Activated T-helper 1 cell treated with anti-CD3 and anti-CD28 coated beads, Interleukin-12 subunit alpha, Interleukin-12 subunit beta, Interleukin-2, Interleukin-4 antibody, amounts not matched to agents 30 ng/mL and 10 ng/mL and 1 ng/mL, durations not matched to agents 14 hours and 24 hours and 36 hours (primary cell): ENCODE measurements at places on chromosomes 11 and 22.

DNA sequence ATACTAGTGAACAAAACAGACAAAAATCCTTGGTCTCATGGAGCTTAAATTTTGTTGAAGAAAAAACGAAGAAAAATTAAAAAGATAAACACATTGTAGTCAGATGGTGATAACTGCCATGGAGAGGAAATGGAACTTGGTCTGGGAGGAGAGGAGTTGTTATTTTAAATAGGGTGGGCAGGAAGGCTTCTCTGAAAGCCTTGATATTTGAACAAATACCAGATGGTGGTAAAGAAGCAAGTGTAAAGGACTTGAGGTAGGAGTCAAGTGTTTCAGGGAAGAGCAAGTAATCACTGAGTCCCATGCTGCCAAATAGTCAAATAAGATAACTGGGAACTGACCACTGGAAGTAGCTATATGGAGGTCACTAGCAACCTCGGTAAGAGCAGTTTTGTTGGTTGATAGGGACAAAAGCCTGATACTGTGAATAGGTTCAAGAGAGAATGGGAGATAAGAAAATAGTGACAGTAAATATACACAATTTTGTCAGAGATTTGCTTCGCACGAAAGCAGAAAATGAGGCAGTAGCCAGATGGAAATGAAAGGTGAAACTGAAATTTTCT is 55.1 kb downstream of the SESN3 start:
- H3K36me3 ChIP-seq = peaks cover 36% of the 10 kb centered on the region
- H3K27ac ChIP-seq = no peak overlapping the region
- no peaks in the 10 kb centered on the region for H3K27me3 ChIP-seq
- DNase-seq = no peak

GRCh38 chr11:84227970-84228665 is 942.0 kb upstream of the CCDC90B start:
- H3K27me3 ChIP-seq = no peaks in the 10 kb centered on the region
- no peak overlapping the region for H3K4me3 ChIP-seq
- no peak overlapping the region for H3K27ac ChIP-seq
- no peaks in the 10 kb centered on the region for H3K36me3 ChIP-seq
- DNase-seq = no peak

GRCh38 chr22:47628477-47629272 is 866.2 kb downstream of the TBC1D22A start:
- no peak for DNase-seq
- no peak overlapping the region for H3K27ac ChIP-seq
- H3K4me3 ChIP-seq = no peak overlapping the region
- no peaks in the 10 kb centered on the region for H3K36me3 ChIP-seq
- no peaks in the 10 kb centered on the region for H3K27me3 ChIP-seq

- H3K27ac ChIP-seq = no peak overlapping the region
- no peak for DNase-seq
- no peaks in the 10 kb centered on the region for H3K36me3 ChIP-seq
- H3K27me3 ChIP-seq = peaks cover 55% of the 10 kb centered on the region
- H3K4me3 ChIP-seq = no peak overlapping the region
- peaks cover 22% of the 10 kb centered on the region for H3K4me1 ChIP-seq
These were observed 3.9 kb upstream of the LMO2 start for GRCh38 chr11:33895752-33896137.

DNA sequence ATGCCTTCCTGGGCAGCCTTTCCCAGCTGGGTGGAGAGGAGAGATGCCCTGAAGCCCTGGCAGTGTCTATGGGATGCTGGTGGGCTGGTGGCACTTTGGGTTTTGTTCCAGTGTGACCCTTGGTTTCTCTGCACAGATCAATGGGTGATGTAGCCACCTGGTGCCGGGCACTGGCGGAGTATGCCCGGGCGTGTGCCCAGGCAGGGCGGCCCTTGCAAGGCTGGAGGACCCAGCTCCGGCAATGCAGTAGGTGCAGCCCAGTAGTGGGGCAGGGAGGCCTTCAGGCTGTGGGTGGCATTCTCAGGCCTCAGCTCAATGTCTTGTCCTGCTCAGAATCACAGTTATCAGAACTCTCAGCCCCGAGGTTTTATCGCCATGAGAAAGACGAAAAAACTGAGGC is 11.9 kb downstream of the OTOG start:
- no peaks in the 10 kb centered on the region for H3K36me3 ChIP-seq
- DNase-seq = no peak
- H3K27me3 ChIP-seq = no peaks in the 10 kb centered on the region
- H3K4me3 ChIP-seq = no peak overlapping the region
- no peaks in the 10 kb centered on the region for H3K4me1 ChIP-seq

DNA sequence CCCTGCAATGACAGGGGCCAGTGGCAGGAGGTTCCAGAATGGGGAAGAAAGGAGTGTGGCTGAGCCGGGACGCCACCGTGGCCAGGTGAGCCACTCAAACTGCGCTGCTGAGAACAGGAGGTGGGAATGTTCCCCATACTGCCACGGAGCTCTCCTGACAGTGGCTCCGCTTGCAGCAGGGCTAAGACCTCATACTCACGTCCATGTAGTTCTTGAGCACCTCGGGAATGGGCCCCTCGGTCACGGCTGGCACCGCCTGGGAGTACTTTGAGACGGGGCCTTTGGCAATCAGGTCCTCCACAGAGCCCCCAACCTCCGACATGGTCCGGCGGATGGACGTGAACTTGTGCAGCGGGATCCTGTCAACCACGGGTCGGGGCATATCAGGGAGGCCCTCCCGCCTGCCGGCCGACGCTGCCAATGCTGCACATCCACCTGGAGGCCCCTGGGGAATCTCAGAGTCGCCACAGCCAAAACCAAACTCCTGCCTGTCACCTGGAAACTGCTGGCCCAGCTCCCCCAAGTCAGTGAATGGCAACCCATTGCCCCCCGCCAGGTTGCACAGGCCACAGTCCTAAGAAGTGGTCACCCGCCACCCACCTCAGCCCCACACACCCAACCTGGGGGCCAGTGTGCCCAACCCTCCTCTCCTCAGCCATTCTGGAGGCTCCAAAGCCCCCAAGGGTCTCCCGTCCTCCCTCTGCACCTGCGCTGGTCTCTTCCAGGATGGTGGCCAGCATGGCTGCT is 2.4 kb downstream of the CTSD start:
- H3K4me1 ChIP-seq = peaks cover 35% of the 10 kb centered on the region
- DNase-seq = no peak
- H3K27me3 ChIP-seq = no peaks in the 10 kb centered on the region
- H3K27ac ChIP-seq = no peak overlapping the region
- peaks cover 3% of the 10 kb centered on the region for H3K36me3 ChIP-seq

GRCh38 chr11:67407688-67408163 is 3.8 kb downstream of the TBC1D10C start:
- H3K36me3 ChIP-seq = peaks cover 32% of the 10 kb centered on the region
- no peak for DNase-seq
- H3K27ac ChIP-seq = peak overlapping the region; percentile 92
- H3K4me1 ChIP-seq = peaks cover 69% of the 10 kb centered on the region
- H3K27me3 ChIP-seq = no peaks in the 10 kb centered on the region

DNA sequence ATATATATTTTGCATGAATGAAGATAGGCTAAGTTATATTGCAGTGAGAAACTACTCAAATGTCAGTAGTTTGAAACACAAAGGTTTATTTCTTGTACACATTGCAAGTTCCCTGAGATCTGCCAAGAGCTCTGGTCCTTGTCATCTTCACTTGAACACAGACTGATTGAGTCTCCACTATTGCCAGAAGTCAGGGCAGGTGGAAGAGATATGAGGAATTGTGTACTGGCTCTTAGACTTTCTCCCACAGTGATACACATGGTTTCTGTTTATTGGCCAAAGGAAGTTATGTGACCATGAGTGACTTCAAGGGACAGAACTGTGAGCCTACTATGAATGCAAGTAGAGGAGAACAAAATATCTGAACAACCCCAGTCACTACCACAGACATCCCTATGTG is 44.2 kb downstream of the PPFIBP2 start:
- H3K27me3 ChIP-seq = peaks cover 4% of the 10 kb centered on the region
- H3K4me3 ChIP-seq = no peak overlapping the region
- H3K4me1 ChIP-seq = no peaks in the 10 kb centered on the region
- no peak for DNase-seq
- no peak overlapping the region for H3K27ac ChIP-seq

GRCh38 chr11:113286509-113287497 is 27.6 kb upstream of the TTC12 start:
- H3K27ac ChIP-seq = no peak overlapping the region
- H3K4me3 ChIP-seq = no peak overlapping the region
- no peaks in the 10 kb centered on the region for H3K4me1 ChIP-seq

GRCh38 chr11:91872243-91872642 is 352.4 kb upstream of the FAT3 start:
- no peaks in the 10 kb centered on the region for H3K4me1 ChIP-seq
- DNase-seq = no peak
- no peak overlapping the region for H3K4me3 ChIP-seq
- H3K27ac ChIP-seq = no peak overlapping the region
- peaks cover 1% of the 10 kb centered on the region for H3K27me3 ChIP-seq

- no peak overlapping the region for H3K4me3 ChIP-seq
- no peak overlapping the region for H3K27ac ChIP-seq
- no peaks in the 10 kb centered on the region for H3K4me1 ChIP-seq
- no peak for DNase-seq
- no peaks in the 10 kb centered on the region for H3K36me3 ChIP-seq
These were observed 736.2 kb downstream of the BRD1 start for GRCh38 chr22:49091451-49091850.

DNA sequence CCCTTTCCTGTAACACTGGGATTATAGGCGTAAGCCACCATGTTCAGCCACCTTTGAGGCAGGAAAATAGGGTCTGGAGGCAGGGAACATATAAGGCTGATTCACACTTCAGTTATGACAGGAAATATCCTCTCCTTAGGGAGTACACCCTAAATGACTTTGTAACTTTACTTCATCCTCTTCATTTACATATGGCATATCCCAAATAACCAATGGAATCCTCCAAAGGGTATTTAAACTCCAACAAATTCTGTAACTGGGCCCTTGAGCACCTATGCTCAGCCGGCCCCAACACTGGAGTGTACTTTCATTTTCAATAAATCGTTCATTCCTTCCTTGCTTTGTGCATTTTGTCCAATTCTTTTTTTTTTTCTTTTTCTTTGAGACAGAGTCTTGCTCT is 1.6 kb upstream of the KAT5 start:
- H3K4me3 ChIP-seq = no peak overlapping the region
- H3K36me3 ChIP-seq = peaks cover 20% of the 10 kb centered on the region
- DNase-seq = no peak
- H3K27ac ChIP-seq = no peak overlapping the region
